Muscle of back (tissue), 13 donors: ENCODE measurements at places on chromosomes 6 and 20.

DNA sequence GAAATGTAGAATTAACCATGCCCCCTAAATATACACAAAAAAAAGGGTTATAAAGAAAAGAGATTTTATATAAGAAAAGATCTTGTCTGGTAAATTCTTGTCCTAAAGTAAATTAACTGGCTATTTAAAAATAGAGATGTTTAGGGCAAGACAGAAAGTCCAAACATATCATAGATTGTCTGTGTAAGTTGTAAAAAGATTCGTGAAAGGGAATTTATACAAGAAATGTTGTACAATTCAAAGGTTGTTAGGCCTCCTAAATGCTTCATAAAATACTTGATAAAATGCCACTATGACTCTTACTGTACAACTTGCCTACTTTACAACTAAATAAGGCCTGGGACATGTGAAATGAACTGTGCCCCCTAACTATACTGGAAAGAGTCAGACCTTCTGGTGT lies 21.9 kb upstream of the AGPAT4 start:
- DNase-seq: no peak

GRCh38 chr20:49987868-49988690 lies 5.3 kb downstream of the SNAI1 start:
- no peak for DNase-seq

- DNase-seq: no peak
Observed at GRCh38 chr20:18395544-18395943, 71.3 kb downstream of the DZANK1 start.

GRCh38 chr6:109050012-109050411 lies 44.6 kb downstream of the SESN1 start:
- no peak for DNase-seq

GRCh38 chr20:10806539-10806938 lies 132.7 kb upstream of the JAG1 start:
- no peak for DNase-seq

GRCh38 chr6:36499918-36500317 lies 47.4 kb downstream of the STK38 start:
- DNase-seq: no peak

- no peak for DNase-seq
Observed at GRCh38 chr6:109339906-109340678, 42.2 kb downstream of the CD164 start.

GRCh38 chr20:47358672-47359529 lies 2.4 kb upstream of the ZMYND8 start:
- DNase-seq: peak; percentile 86

- DNase-seq: no peak
Observed at GRCh38 chr6:119237177-119237715, 112.3 kb downstream of the MAN1A1 start.
